ENCODE measurements at places on chromosomes 2 and 18.

DNA sequence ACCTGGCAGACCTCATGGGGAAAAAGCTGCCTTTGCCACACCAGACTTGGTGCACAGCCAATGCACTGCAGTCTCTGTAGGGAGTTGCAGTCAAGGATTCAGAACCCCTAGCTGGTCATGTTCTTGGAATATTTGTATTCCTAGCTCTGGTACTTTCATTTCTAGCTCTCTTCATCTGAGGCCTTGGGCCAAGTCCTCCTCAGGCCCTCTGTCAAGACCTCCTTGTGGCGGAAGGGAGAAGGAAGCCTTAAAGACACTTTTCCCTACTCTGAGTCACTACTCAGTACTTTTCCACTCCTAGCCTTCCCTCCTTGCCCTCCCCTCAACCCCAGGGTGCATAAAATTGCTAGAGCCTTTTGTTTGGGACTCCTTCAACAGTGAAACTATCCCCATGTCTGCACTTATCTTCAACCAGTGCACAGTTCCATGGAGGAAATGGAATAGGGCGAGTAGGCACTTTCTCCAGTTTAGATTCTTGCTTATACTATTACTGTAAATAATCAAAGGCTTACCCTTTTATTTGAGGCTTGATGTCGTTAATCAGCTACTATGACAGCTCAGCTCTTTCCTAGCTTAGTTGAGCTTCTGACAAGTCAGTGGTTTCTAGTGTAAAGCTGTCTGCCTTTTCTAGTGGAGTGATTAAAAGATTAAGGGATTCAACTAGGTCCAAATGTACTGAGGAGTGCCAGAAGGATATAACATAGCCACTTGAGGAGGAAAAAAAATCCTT is 15.8 kb downstream of the M1AP start:
- DNase-seq: peak; percentile 24

DNA sequence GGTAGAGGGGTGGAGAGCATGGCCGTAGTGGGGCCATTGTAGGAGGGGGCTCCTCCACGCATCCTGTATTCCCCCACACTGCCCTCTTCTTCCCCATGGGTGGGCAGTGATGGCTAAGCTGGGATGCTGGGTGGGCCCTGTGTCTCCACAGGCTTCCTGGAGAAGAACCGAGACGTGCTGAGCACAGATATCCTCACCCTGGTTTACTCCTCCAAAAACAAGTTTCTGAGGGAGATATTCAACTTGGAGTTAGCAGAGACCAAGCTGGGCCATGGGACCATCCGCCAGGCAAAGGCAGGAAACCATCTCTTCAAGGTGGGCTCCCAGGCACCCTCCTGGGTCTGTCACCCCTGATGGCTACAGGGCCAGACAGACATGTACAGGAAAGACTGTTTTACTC is 52.8 kb downstream of the MYO7B start:
- no peak for DNase-seq

GRCh38 chr2:196592331-196592910 is 47.1 kb upstream of the CCDC150 start:
- DNase-seq: peak; percentile 77

DNA sequence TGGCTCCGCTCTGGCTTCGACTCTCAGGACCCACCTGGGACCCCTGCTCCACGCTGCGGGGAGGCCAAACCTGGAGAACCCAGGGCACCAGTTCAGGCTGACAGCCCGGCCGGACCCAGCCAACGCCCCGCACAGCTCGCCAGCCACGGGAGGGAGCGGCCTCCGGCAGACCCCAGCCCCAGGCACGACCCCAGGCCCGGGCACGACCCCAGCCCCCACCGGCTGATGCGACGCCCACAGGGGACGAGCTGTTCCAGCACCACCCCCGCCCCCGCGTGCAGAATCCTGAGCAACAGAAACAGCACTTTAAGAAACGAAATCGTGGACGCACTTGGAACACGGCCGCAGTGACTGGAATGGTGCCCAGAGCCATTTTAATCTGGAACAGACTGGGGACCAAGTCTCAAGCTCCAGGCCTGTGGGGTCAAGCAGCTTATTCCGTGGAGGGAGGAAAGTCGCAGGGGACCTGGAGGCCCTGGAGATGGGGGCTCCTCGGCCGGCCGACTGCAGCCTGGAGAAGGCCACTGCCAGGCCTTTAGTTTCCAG is 74.2 kb downstream of the MBP start:
- no peak for DNase-seq

DNA sequence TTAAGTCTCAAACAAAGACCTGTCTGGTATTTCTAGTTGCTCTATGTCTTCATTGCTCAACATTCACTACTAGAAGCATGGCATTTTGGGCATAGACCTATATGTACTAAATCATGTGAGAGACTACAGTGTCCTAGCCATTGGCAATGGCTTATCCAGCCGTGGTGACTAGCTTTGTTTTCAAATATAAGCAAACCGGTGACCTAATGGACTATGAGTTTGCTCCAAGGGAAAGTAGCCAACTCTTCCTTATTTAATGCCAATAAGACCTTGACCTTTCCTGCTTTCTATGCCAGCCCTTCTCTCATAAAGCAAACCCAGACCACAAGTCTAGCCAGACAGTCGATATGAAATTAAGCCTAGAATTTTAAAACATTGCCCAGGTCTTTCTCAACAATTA is 113.7 kb upstream of the CREB1 start:
- no peak for DNase-seq

GRCh38 chr18:5879479-5879882 is 15.8 kb downstream of the TMEM200C start:
- DNase-seq: no peak

DNA sequence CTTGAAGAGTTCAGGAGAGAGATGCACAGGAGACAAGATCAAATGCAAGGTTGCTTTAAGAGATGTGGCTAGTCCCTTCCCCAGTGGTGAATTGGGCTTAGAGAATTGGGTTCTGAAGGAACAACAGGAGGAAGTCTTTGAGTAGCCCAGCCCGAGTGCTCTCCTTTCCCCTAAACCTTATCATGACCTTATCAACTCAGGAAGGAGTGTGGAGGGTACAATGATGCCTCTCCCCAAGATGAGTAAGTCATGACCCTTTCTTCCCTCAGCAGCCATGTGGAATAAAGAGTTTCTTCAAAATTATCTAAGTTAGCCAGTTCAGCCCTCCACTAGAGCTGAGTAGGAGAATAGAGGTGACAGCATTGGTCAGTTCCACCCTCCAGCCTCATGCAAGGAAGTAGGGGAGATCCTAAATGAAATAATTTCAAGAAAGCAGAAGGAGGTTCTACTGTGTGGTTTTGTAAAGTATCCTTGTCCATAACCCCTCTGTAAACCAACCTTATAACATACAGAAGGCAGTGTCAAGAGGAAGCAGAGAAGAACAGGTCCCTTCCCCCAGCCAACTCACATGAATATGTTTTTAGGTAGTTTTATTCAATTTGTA is 88.4 kb downstream of the ARHGAP15 start:
- no peak for DNase-seq

- no peak for DNase-seq
Measured at GRCh38 chr2:39991298-39991697, 212.2 kb upstream of the THUMPD2 start.

GRCh38 chr2:173358616-173359015 is 3.9 kb downstream of the CDCA7 start:
- no peak for DNase-seq

DNA sequence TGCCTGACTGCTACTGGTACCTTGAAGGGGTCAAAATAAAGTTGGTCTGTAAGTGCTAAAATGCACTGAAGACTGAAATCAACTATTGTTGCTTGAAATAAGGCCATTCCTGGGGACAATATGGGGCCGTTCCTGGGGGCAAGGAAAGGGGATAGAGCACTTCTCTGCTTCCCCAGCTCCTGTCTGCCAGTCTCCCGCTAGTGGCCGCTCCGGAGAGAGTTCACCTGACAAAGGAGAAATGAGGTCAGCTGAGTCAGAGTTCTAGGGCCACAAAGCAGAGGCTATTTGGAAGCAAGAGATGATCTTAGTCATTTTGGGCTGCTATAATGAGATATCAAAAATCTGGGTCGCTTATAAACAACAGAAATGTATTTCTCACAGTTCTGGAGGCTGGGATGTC is 345.9 kb downstream of the TSN start:
- DNase-seq: no peak
